CD4-positive, alpha-beta T cell treated with Interleukin-21 for 1 hour (primary cell): ENCODE measurements at places on chromosomes 5 and 9.

DNA sequence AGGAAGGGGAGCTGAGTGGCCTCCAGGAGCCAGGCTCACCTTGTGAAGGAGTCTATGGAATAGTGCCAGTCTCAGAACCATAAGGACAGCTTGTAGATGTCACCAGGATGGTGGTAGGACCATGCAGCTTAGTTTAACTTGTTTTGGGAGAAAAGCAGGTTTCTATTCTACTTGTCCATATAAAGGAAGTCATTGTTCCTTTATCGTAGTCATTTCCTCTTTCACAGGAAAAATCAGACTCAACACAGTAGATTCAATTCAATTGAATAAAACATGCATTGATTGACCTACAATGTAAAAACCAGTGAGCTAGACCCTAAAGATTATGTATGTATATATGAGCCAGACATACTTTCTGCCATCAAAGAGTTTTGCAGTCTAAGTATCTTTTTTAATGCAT is 53.3 kb downstream of the MEGF10 start:
- no peak for DNase-seq

- DNase-seq: no peak
These were observed 15.0 kb downstream of the MSANTD3 start for GRCh38 chr9:100441911-100442361.

DNA sequence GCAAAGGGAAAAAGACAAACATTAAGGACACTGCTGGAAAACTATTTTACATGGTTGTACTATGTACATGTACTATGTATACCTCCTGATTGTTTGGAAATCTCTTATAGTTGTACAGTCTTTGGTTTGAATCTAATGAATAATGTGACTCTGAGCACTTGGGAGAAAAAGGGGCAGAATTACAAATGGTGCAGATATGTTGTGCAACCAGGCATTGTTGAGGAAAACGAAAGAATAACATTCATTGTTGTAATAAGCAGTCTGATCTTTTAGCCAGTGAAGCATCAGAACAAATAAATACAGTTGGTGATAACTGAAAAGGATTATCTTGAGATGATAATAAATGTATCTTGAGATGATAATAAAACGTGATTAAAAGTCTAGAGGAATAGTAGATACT is 87.2 kb downstream of the CSNK1G3 start:
- DNase-seq: no peak

- DNase-seq: peak; percentile 50
These were observed 9.2 kb downstream of the ENC1 start for GRCh38 chr5:74631081-74631953.

- no peak for DNase-seq
These were observed 151.6 kb downstream of the SYK start for GRCh38 chr9:90953200-90953599.

DNA sequence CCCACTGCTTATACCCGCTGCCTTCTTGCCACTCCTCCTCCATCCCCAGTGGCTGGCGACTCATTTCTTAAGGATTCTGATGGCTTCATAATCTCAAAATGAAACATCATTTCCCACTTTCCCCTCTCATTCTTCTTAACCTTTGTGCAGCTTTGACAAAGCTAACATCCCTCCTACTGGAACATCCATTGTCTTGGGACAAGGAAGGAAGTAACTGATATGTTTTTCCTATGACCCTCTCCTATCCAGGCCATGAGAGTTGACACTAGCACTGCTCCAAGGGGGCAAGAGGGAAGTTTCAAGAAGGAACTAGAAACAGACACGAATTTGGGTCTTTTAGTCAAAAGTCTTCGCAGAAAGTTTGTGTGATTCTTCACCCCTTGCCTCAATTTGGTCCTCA is 71.7 kb upstream of the SNX2 start:
- no peak for DNase-seq

DNA sequence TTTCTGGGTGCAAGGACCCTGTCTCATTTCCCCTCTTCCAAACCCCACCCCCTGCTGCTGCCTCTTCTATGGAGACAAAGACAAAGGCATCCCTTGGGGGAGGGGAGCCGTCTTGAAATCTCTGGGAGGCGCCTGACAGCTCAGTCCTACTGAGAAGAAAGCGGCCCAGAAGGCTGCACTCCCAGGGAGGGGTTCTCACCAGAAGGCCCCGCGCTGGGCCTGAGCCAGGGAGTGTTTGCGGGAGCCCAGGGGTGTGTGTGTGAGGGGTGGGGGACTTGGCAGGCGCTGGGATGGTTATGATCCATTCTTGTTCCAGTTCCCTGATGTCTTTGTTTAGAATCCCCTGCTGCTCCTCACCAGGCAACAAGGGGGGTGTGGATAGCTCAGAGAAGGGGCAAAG is 45.7 kb upstream of the ALDH1B1 start:
- DNase-seq: no peak

GRCh38 chr5:123699571-123699970 is 187.6 kb downstream of the CSNK1G3 start:
- DNase-seq: no peak

GRCh38 chr5:160792281-160792680 is 59.7 kb downstream of the ATP10B start:
- DNase-seq: no peak

GRCh38 chr5:33807771-33808170 is 84.0 kb downstream of the ADAMTS12 start:
- DNase-seq: no peak

DNA sequence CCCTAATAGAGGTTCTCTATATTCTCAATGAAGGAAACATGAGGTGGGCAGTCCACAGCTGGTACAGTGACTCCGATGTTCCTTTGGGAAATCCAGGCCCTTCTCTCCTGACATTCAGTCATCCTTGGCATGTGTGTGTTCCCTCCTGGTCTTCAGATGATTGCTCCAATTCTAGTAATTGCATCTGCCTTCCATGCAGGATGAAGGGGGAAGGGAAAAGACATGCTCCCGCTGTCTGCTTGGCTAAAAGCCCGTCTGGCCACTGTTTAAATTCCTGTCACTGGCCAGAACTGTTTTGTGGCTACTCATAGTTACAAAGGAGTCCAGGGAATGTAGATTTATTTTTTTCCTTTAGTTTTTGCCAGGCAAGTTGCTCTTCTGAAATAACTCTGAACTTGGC is 65.0 kb downstream of the MAST4 start:
- DNase-seq: no peak

DNA sequence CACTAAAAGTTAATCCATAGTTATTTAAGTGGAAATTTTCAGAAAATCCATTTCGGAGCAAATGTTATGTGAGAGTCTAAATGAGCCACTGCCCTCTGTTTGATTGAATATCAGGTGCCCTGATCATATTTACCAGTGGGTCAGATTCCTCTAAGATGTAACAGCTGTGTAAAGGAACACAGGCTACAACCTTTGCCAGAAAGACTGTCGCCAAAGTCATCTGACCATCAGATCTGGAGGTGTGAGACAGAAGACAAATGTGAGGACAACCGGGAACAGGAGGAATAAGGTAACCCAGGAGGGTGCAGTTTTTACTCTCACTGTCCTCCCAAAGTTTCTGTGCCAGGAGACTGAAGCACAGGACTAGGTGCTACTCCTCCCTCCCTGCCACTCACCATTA is 90.8 kb downstream of the CAAP1 start:
- no peak for DNase-seq

GRCh38 chr9:113057193-113057592 is 669 bp upstream of the ZFP37 start:
- no peak for DNase-seq

DNA sequence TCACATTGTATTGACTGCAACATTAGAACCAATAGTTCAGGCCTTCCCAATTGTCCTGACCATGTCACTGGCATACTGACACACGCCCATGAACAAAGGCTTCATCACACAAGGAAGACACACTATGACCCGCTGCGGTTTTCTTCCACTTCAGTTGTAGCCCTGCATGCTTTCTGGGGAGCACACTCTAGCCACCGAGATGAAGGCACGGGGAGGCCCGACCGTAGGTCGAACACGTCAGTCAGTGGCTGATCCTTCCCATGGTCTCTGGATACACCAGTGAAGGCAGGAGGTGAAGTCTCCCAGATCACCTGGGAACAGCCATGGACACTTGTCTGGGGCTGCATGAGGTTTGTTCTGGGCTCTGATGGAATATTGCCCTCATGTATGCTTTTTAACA is 224.7 kb downstream of the FSTL4 start:
- DNase-seq: no peak

DNA sequence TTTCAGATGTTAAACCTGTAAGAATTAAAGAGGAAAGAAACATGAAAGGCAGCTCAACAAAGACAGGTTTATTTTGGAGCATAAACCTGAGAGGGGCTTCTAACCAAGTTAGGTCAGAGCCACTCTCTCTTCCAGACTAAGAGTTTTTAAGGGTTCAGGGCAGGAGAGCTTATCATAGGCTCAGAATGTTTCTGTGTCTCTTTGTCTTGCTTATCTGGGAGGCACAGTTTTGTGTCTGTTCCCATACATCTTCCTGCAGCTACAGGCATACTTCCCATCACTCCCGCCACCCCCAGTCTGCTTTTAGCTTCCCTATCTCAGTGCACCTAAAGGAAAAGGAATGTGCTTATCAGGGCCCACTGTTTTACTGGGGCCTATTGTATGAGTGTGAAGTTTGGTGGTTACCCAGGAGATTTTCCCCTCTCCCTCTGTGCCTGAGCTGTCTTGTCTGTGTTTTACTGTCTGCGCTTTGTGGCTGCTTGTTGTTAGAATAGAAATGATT is 21.9 kb downstream of the CD14 start:
- no peak for DNase-seq

DNA sequence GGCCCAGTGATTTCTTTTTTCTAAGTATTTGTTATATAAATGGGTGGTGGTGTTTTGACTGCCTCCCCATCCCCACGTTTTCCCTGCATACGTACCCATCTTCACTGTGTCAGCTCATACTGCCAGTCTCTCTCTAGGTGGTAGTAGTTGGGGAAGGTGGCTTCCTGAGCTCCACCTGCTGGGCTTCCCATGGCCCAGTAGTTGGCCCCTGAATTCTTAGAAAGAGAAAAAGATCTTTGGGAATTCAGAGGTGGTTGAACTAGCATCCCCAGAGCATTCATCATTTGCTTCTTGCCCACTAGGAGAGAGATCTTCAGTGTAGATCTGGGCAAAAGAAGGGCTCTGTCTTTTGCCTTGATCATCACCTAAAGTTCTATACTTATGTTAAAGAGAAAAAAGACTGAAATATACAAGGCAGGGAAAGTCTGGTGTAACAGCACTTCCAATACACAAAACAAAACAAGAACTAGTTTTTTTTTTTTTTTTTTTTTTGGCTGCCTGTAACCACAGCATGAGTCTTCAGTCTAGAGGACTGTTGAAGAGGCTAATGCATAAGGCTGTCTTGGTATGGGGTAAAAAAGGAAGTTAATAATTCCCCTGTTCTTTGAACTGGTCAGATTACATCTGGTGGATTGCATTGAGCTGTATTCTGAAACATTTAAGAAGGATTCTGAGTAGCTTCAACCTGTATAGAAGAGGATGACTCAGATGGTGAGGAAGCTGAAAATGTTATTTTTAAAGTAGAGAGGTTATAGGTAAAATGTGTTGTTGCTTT is 128.7 kb downstream of the ATG10 start:
- DNase-seq: no peak

DNA sequence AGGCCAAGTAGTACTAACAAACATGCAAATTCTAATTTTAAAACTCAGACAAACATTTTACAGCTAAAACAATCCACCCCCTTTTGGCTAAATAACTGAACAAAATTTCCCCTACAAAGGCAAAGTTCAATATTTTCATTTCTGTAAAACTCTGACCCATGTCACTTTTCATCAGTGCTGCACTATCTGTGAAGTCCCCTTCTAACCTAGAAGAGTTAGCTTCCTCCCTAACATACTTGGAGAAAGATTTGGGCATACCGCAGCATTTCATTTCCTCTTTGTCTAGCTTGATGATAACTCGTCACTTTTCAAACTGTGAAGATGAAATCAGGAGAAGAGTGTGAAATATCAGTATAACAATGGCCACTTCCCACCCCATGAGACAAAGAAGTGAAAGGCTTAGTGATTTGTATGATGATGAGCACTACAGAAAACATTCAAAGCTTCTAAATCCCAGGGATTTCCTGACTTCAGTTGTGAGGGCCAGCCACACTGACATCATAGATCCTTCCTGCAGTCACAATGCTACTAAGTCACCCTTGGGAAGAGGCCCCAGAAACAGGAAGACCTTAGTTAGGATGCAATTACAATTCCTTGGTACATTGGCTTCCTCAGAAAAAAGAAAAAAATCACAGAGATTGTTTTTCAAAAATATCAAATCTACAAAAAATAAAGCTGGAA is at the start of gene FAM81B:
TSS of gene FAM81B (plus strand) at position 555 of the 681 bp plus-strand sequence. CDS start at position 579, 24 bp downstream.
- DNase-seq: no peak

DNA sequence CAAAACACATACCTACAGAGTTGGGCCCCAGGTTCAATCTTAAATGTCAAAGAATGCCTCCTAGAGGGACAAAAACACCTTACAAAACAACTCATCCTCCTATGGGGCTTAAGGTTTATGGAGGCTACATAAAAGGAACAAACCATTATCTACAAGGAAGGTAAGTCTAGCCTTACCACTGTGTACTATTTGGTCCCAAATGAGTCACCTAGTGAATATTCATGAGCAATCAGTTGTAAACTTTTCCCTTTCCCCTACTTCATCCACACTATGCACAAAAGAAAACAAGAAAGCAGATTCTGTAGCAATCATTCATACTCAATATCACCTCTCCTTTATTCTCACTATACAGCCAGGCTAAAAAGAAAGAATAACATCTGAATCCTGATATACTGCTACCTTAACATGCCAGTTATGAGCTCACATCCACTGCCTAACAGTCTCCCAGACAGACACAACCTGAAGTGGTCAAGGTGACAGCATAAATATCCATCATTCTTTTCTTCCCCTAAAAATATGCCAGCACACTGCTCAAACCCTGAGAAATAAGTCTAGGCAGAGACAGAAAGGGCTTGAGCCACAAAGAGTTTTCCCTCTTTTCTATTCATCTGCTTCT is 6.2 kb downstream of the OXCT1 start:
- DNase-seq: no peak

GRCh38 chr9:755454-756381 is 85.8 kb upstream of the DMRT1 start:
- no peak for DNase-seq

- DNase-seq: no peak
These were observed 306.7 kb downstream of the NFIB start for GRCh38 chr9:14007190-14007769.

DNA sequence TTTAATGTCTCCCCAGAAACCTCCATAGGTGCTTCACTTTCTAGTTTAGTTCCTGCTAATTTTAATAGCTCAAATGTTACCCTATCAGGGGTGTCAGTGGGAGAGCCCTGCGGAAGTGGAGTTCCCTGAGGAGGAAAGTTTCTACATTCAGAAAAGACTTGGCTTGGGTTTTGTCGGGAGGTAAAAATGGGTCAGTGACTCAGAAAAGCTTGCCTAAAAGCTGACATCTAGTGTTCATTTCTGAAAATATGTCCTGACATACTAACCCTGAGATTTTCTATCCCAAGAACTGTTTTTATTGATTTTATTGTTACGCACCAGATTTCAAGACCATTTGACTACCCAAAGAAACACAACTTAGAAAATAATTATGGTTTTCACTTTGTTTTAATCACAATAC is 40.9 kb upstream of the GLDC start:
- no peak for DNase-seq

DNA sequence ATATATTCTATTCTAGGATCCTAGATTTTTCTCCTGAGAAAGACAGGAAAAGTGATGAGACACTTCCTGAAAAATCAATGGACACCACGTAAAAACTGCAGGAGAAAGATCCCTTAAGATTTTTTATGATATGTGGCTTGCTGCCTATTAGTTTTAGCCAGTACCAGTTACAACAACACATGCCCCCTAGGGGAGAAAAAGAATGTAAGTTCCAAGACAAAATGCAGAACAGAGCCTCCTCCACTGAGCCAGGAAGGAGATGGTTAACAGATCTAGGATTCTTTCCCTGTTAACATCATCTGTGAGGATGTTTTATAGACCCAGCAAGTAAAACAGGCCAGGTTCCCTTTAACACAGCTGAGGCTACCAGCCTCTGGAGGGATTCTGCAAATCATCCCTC is 574.7 kb downstream of the TLE4 start:
- no peak for DNase-seq
